ENCODE measurements at places on chromosomes 5 and 9.

DNA sequence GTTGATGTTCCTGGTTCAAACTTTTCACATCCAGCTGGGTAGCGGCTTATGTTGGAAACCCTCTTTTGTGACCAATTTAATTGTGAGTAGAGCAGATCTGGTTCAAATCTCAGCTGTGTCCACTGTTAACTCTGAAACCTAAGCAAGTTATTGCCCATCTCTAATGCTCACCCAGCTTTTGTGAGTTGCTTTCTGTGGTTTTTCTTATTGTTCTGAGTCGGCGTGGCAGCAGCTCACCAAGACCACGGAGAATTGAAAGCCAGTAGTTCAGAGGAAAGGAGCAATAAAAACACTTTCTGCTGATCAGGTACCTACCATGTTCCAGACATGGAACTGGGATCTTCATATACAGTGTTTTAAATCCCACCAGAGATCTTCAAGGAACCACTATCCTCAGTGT, 114.4 kb downstream of the DOCK2 start:
- no peak for DNase-seq

DNA sequence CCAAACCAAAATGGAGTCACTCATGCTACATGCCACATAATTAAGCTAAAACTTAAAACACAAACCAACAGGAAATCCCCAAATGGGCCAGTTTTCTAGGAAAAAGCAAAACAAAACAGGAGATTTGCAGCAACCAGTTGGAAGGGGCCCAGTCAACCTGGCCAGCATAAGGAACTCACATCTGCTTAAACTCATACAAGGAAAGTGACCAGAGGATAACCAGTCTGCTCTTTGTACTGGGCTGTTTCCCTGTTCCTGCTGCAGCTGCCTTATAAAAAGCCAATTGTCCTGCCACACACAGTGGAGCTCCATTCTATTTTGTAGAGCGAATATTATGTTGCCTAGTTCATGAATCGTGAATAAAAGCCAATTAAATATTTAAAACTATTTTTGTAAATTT, 29.5 kb upstream of the PTPDC1 start:
- DNase-seq: peak; percentile 45

- DNase-seq: no peak
Measured at GRCh38 chr9:35521708-35522107, 31.8 kb downstream of the RUSC2 start.

DNA sequence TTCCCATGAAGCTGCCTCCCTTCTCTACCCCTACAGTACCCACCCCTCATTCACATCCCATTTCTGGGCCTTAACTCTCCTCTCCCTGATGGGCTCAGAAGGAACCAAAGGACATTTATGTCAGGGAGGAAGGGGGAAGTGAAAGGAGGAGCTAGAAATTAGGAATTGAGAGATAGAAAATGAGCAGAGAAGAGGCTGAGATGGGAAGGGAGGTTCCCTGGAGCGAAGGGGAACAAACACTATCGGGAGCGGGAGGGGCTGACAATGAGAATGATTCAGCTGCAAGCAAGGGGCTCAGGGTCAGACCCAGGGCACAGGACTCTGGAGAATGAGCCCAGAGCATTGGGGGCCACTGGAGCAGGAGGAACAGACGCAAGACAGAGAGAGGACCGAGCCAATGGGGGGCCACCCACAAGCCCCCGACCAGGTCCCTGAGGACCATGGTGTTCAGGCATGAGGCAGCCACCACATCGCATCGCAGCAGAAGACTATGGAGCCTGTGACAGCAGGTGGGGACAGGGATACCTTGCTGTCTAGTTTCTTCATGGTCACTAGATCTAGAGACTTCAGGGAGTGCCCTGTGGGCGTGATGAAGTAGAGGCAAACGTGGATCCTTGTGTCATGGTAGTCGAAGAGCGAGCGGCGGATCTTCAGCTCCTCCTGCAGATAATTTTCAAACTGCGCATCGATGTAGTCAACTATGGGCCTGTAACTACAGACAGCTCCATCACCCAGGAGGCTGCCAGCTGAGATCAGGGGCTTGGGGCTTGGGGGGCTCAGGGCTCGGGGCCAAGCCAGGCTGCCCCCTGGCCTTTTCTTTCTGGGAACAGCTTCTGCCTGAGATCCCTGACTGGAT, 13.6 kb downstream of the SEPTIN8 start:
- no peak for DNase-seq

DNA sequence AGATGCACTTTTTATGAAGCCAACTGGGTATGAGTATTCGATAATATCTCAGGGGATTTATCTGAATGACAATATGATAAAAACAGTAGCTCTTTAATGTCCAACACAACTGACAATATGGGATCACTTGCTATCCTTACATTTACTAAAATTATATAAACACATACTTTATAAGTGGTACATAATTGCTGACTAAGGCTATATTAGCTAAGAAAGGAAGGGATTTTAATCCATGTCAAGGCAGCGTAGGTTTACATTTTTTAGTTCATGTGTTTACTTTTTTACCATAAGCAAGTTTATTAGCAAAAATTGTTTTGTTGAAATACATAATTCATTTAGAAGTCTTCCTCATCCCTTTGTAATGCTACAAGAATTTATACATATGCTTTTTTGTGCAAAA, 796.2 kb downstream of the TLE1 start:
- no peak for DNase-seq

DNA sequence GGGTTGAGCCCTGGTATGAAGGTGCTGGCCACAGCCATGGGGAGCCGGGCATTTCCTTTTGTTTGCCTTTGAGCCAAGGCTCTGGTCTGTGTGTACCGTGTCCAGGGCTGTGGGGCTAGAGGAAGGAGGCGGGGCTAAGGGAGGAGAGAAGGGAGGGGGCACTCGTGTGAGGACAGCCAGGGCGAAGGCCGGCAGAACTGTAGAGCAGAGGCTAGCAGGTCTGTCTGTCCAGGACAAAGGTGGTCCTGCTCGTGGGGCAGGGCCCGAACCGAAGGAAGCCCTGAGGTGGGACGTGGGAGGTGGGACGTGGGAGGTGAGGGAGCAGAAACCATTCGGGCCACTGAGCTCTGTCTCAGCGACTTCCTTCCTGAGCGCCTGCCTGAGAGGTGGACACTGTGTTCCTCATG, 41.3 kb upstream of the TESK1 start:
- no peak for DNase-seq

DNA sequence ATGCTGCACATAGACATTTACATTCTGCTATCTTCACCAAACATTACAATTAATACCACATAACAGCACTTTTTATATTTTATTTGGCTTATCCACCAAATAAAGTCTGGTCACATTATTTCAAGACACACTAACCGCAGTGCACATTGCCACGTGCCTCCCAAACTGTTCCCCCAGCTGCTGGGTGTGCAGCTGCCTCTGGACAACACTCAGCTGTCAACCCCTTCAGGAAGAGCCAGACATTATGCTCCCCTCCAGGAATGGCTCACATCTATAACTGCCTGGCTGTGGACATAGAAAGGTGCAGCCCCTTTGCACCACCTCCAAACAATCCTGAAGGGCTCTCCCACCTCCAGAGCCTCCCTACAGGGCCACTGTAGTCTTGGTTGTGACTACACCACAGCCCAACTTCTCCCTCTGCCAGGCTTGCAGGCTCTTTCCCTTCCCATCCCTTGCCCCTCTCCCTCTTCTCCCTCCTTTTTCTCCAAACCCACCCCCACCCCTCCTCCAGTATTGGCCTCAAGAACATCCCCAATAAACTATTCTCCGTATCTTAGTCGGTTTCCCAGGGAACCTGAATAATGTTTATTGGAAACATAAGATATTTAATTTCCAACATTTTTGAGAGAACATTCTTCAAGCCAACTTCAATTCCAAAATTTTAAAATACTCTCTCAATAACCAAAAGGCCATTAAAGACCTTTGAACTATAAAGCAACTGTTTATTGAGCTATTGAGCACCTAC, 372.3 kb downstream of the CTNND2 start:
- DNase-seq: no peak

- no peak for DNase-seq
Measured at GRCh38 chr5:82104872-82105271, 133.0 kb downstream of the ATG10 start.

- DNase-seq: no peak
Measured at GRCh38 chr5:39284552-39284951, 65.2 kb upstream of the FYB1 start.

DNA sequence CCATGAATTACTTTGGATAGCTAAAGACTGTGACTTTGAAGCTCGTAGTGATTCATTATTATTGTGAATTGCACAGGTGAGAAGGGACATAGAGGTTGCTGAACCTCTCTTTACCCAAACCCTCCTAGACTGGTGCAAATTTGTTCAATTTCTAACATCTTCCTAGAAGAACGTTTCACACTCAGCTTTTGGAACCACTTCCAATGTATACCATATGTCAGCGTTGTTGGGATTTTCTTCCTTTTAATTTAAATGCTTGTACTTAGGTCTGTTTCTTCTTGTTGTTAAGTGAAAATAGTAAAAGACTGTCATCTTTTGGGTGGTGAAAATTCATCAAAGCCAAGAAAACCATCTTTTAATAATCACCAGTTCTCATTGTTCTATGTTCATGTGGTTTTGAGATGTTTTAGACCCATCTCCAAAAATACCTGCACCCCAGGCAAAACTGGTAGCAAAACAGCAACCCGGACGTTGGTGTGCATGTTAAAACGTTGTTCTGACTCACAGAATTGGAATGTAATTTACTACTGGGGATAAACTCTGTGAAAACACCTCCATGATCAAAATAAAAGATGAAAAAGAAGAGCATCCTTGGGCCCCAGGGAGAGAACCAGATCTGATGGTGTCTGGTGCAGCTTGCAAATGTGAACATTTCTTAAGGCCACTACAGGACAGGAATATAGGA, 238.3 kb downstream of the NPR3 start:
- DNase-seq: no peak

DNA sequence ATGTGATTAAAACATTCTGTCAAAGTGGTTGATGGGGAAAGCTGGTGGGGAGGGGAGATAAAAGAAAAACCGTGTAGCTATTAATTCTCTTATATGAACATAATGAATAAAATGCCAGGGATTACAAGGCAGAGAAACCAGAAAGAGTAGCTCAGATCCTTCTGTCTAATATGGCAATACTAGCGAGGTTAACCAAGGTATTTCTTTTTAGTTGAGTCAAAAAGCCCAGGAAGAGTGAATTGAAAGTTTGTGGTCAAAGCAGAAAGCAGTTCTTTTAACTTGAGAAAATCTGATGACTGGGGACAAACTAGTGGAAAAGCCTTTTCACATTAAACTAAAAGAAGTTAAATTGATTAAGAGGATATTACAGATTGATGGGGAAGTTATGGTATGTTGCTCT, 76.0 kb downstream of the ERBIN start:
- no peak for DNase-seq

GRCh38 chr5:32095261-32095671, 78.9 kb downstream of the GOLPH3 start:
- no peak for DNase-seq

GRCh38 chr5:54162184-54162583, 148.2 kb downstream of the ARL15 start:
- no peak for DNase-seq

GRCh38 chr9:69172895-69173294, 1.2 kb upstream of the TJP2 start:
- DNase-seq: no peak

- no peak for DNase-seq
Measured at GRCh38 chr9:22416692-22417060, 29.9 kb upstream of the DMRTA1 start.

- no peak for DNase-seq
Measured at GRCh38 chr5:73682176-73682575, 56.2 kb downstream of the ARHGEF28 start.

GRCh38 chr5:19002111-19002510, 985.9 kb downstream of the CDH18 start:
- DNase-seq: no peak

- DNase-seq: no peak
Measured at GRCh38 chr9:127550751-127551150, 61.3 kb upstream of the STXBP1 start.

- DNase-seq: no peak
Measured at GRCh38 chr5:16943846-16944678, 8.0 kb upstream of the MYO10 start.
